Activated CD4-positive, alpha-beta T cell treated with anti-CD3 and anti-CD28 coated beads, Interleukin-2, amount 50 U/mL, for 4 hours (primary cell): ENCODE measurements at places on chromosomes 1 and 21.

DNA sequence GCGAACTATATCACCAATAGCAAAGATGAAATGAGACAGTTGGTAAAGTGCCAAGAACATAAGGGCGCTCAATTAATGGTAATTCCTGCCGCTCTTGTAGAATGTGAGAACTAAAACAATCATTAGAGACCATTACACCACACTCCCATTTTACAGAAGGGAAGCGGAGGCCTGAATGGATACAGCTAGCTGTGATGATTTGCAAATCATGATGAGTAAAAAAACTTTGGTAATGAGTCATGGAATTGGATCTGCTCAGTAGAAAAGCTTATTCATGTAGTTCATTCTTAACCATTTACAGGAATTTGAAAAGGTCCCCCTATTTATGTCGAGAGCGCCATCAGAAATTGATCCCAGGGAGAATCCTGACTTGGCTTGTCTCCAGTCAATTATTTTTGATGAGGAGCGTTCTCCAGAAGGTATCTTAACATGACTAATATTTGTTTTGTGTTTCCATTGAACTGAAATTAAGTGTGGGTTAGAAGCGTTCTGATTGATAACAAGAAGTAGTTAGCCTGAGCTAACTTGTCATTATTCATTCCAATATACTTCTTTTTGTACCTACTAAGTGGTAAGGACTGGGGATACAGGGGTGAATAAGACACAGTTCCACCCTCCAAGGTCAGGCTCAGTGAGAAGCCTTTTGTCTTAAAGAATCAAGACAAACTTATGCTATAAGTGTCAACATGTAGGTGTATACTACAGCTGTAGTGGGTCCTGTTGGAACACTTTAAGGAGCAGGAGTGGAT lies 812 bp downstream of the TTC4 start:
- DNase-seq, result no peak

GRCh38 chr1:212482637-212483441 lies 50.1 kb downstream of the NENF start:
- DNase-seq, result no peak

DNA sequence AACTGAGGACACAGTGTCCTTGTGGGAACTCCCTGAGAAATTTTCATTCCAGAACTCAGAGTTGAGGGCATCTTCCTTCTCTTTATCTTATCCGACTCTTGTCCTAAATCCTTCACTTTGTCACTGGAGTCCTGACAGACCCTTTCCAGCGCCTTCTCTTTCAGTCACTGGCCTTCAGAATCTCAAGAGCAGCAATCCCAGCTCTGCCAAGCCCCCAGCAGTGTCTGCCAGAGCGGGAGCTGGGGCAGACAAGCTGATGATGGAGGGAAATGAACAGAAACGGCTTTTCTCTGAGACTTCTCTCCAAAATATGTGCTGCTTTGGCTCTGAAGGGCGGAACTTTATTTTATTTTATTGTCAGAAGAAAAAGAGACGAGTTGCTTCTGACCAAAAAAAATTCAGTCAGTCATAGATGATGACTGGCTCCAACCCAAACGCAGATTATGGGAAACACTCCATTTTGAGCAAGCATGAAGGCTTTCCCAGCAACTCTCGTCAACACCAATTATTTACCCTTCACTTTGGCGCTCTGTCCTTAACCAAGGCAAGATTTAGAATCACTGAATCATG lies 32.2 kb downstream of the MIS18A start:
- DNase-seq, result no peak

GRCh38 chr1:32622806-32623681 lies 27.3 kb downstream of the ZBTB8OS start:
- no peak for DNase-seq

DNA sequence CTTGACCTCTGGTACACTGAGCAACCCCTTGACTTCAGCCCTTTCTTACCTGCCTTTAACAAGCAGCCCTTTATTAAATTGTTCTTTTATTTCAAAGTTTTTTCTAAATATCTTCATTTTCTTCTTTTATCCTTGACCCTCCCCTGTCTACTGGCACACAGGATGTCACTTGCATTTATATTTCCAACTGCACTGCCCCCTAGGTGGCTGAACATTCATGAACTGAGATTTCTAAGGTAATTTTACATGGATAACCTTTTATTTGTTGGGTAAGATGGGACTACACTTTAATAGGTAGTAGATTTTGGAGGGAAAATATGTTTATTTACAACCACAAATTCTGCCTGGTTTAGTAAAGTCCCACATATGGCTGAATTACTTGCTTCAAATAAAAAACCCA lies 190.0 kb downstream of the ATP6V1G3 start:
- DNase-seq, result no peak

DNA sequence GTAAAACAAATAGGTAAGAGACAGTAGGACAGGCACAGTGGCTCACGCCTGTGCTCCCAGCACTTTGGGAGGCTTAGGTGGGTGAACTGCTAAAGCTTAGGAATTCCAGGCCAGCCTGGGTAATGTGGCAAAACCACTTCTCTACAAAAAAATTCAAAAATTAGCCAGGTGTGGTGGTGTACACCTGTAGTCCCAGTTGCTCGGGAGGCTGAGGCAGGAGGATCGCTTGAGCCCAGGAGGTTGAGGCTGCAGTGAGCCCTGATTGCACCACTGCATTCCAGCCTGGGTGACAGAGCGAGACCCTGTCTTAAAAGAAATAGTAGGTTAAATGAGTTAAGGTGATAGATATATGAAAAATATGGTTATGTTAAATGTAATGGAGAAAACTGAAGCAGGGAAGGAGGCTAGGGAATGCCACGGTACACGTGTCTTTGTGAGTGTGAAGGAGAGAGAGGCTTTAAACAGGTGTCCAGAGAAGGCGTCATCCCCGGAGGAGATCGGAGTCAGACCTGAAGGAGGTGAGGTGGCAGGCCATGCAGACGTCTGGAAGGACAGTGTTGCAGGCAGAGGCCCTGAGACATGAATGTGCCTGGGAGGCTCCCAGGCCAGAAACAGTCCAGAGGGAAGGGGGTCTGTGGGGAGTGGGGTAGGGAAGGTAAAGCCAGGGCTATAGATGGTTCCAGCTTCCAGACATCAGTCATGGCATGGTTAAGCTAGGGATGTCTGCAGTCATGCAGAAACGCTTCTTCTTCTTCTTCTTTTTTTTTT lies 7.2 kb upstream of the RIPPLY3 start:
- no peak for DNase-seq

- no peak for DNase-seq
These were observed 932 bp upstream of the USP24 start for GRCh38 chr1:55216096-55216495.

- no peak for DNase-seq
These were observed 6.4 kb upstream of the MYBPHL start for GRCh38 chr1:109312978-109313775.

- DNase-seq, result no peak
These were observed 1.4 kb downstream of the PRSS38 start for GRCh38 chr1:227816750-227817446.

DNA sequence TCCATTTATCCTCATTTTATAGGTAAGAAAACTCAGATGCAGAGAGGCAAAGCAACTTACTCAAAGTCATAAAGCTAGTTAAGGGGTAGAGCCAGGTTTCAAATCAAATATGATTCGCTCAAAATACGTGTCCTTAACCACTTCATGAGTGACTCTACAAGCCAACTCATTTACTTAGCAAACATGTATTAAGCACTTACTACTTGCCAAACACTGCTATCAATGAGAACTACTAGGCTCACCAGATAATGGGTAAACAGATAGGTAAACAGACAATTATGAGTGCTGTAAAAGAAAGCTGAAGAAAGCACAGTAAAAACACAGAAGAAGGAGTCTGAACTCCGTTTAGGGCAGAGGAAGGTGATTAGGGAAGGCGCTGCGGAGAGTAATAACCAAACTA lies 65.9 kb downstream of the WDR64 start:
- DNase-seq, result no peak

DNA sequence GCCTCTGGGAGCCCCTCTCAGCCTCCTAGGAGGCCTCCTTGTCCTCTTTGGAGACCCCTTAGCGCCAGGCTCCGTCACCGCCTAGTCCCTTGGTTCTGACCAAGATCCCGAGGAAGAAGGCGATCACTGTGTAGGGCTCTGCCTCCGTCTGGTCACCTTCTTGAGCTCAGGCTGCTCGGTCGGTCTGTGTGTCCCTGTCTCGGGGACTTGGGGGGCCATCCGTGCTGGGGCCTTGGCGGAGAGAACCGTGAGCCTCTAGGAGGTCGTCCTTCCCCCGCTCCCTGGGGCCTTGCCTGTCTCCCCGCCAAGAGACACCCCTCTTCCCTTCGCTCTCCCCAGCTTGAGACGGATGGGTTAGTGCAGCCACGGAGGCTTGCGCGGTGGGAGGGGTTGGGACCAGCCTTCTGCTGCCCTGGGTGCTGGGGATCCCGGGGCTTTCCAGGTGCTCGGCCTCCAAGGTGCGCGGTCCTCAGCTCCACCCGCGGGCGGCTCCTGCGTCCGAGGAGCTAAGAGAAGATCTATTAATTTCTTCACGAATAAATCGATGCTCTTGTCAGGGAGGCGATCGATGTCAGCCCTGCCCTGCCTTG lies 701 bp upstream of the INSRR start:
- DNase-seq, result no peak

DNA sequence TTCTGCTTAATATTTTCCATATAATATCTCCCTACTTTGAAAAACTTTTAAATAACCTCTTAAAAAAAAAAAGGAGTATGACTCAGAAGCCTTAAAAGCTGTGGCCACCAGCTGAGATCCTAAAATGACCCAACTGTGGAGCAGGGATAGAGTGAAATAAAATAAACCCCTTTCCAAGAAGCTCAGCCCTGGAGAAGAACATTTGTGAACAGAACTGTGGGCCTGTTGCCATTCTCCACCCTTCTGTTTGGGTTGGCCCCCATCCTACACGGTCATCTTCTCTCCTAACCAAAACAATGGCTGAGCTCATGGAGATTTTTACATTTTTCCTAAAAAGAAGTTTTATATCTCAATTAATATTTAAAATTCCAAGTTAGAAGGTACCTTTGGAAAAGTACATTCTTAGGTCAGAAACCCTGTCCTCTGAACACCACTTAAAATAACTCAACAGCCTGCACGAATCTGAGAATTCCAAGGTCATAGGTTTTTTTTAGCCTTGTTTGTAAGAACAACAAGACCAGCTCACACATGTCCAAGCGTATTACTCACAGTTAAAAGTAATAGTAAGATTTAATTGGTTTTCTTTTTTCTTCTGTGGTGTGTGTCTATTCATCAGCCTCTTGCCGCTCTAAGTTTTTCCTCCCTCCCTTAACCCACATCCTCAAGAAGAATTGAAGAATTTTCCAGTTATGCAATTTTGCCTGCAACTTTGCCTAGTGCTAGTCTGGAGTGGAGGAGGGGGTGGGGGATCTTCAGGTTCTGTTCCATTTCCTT lies 107.7 kb upstream of the ERRFI1 start:
- no peak for DNase-seq

DNA sequence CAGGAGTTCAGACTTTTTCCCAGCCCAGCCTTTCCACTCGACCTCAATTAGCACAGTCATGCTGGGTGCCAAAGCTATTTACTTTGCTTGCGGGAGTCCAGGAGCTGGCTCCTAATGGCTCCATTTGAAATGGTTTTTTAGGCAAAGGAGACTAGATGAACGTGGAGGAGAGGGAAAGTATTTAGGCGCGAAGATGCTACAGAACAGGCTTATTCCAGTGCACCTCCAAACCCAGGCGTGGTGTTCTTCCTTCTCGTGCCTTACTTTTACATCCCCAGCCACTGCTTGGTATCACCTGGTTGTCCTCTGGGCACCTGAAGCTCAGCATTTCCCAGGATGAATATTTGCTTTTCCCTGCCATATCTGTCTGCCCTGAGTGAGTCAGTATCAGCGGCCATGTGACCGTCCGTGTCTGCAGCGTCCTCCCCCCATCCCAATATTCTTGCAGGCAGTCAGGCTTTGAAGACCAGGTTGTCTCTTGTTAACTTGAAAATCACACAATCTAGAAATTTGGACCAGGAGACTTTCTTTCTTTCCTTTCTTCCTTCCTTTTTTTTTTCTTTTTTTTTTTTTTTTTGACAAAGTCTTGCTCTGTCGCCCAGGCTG lies 198.5 kb downstream of the DYRK1A start:
- no peak for DNase-seq

- no peak for DNase-seq
These were observed 45.5 kb downstream of the PRDM15 start for GRCh38 chr21:41833497-41834115.

DNA sequence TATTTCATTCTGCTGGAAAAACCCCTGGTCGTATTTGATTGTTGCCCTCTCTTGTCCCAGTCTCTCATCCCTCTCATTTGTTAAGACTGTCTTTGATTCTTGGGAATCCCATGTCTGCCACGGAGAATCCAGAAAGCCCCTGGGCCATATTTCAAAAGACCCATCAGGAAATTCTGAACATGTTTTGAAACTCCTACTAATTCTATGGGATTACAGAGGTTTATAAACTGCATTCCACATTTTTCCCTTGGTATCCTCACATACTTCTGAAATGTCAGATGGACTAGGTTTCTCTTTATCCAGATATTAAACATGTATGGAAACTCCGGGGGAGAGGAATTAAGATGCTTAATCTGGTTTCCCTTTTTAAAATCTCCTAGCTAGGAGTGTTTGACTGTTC lies 80.0 kb downstream of the HUNK start:
- DNase-seq, result no peak

DNA sequence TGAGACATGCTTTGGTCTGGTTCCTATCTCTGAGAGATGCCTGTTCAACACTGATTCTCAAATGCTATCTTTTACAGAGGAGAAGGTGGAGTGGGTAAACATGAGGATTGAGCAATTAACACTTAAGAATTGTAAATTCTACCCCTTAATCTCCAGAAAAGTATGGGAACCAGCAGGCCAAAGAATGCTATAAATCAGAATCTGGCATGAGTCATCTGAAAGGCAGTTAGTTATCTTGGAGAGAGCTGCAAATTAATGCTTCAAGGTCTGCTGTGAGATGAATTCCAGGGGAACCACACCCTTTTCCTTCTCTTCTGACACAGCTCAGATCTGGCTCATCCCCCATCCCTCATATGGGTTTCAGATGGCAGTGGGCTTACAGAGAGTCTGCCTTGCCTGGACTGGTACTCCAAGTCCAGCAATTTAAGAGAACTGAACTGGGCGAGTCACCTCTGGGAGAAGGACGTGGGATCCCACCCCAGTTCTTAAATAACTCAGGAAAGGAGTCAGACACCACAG lies 5.2 kb downstream of the S100A10 start:
- DNase-seq, result no peak

- DNase-seq, result no peak
These were observed 220.6 kb downstream of the DYRK1A start for GRCh38 chr21:37587203-37587602.

- no peak for DNase-seq
These were observed 23.8 kb downstream of the CEP350 start for GRCh38 chr1:179978199-179979079.
